ENCODE measurements at places on chromosomes 7 and 10. TPM values are rescaled to one million over a fixed set of nuclear protein-coding genes. Genes with fewer than 3 reads are reported as not detected.

C10orf143 gene
- 3.5 TPM for total RNA-seq

BAMBI gene
- 41.4 TPM for total RNA-seq

ZNF25 gene
- 1.8 TPM for total RNA-seq

NODAL gene
- total RNA-seq, result 19.2 TPM

CDNF gene
- 0.61 TPM for total RNA-seq

DENND2A gene
- total RNA-seq, result 28.5 TPM

AMZ1 gene
- 1.6 TPM for total RNA-seq

PLAC9 gene
- 8.8 TPM for total RNA-seq

ZCWPW1 gene
- 2.0 TPM for total RNA-seq

AKR1D1 gene
- total RNA-seq, result not detected

SCIN gene
- total RNA-seq, result not detected

CNNM1 gene
- total RNA-seq, result 2.8 TPM

NPSR1 gene
- not detected for total RNA-seq

ASB10 gene
- total RNA-seq, result not detected

MGAM2 gene
- 0.27 TPM for total RNA-seq

SLC4A2 gene
- 284 TPM for total RNA-seq

IKZF1 gene
- total RNA-seq, result 0.44 TPM

CCDC71L gene
- 26.4 TPM for total RNA-seq

MMRN2 gene
- 1.3 TPM for total RNA-seq

DYDC2 gene
- 1.9 TPM for total RNA-seq

CPVL gene
- total RNA-seq, result 35.6 TPM

PTF1A gene
- total RNA-seq, result not detected

CYP26C1 gene
- total RNA-seq, result 0.35 TPM

TEX36 gene
- not detected for total RNA-seq

SPDYE5 gene
- total RNA-seq, result not detected

KCNH2 gene
- 4.4 TPM for total RNA-seq

WBP1L gene
- total RNA-seq, result 21.4 TPM

DGKB gene
- 5.1 TPM for total RNA-seq

GPR37 gene
- total RNA-seq, result 32.8 TPM

CTNNA3 gene
- total RNA-seq, result 3.2 TPM

CRTAC1 gene
- 0.13 TPM for total RNA-seq

ANXA8L1 gene
- not detected for total RNA-seq

HTR7 gene
- total RNA-seq, result 0.70 TPM

ASB15 gene
- not detected for total RNA-seq

SPOCK2 gene
- total RNA-seq, result 1.6 TPM

ITIH5 gene
- total RNA-seq, result 5.3 TPM

BTBD16 gene
- not detected for total RNA-seq

CALML3 gene
- not detected for total RNA-seq

LMTK2 gene
- 21.3 TPM for total RNA-seq

CLDN15 gene
- total RNA-seq, result 7.1 TPM

OPALIN gene
- total RNA-seq, result not detected

LLCFC1 gene
- not detected for total RNA-seq

MYO1G gene
- 0.25 TPM for total RNA-seq

ALKBH4 gene
- 20.6 TPM for total RNA-seq

CFAP46 gene
- total RNA-seq, result 9.8 TPM

PKD1L1 gene
- total RNA-seq, result 0.18 TPM

TMEM225B gene
- total RNA-seq, result 0.26 TPM

C10orf53 gene
- total RNA-seq, result not detected

UCMA gene
- total RNA-seq, result not detected

CISD1 gene
- total RNA-seq, result 36.3 TPM

CPA2 gene
- total RNA-seq, result 0.66 TPM

IDI2 gene
- not detected for total RNA-seq

ARHGAP12 gene
- 46.5 TPM for total RNA-seq

MAT1A gene
- 0.09 TPM for total RNA-seq

NRP1 gene
- 22.1 TPM for total RNA-seq

TWIST1 gene
- total RNA-seq, result 1.5 TPM

SLC29A4 gene
- 25.0 TPM for total RNA-seq

AS3MT gene
- total RNA-seq, result 22.6 TPM

Measured in endodermal cell (in vitro differentiated cells).